MV-4-11 (cell line): ENCODE measurements at places on chromosomes 1 and 21.

GRCh38 chr1:92203105-92203504, 14.6 kb upstream of the C1orf146 start:
- DNase-seq: no peak

DNA sequence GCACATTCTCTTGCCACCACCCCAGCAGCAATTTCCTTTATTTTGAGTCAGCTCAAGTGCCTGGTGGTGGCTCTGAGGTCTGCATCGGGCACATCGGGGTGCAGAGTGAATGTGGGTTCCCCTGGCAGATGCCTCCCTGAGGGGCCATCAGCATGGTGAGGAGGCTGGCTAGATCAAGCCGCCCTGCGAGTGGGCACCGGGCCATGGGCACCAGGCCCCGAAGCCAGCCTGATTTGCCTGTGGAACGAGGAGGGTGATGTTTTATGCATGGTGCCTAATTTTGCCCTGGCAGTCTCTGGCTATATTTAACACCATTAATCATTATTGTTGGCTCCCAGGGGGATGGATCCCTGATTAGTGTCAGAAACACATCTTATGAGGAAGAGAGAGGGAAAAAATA, 36.3 kb downstream of the ACTL8 start:
- no peak for DNase-seq

DNA sequence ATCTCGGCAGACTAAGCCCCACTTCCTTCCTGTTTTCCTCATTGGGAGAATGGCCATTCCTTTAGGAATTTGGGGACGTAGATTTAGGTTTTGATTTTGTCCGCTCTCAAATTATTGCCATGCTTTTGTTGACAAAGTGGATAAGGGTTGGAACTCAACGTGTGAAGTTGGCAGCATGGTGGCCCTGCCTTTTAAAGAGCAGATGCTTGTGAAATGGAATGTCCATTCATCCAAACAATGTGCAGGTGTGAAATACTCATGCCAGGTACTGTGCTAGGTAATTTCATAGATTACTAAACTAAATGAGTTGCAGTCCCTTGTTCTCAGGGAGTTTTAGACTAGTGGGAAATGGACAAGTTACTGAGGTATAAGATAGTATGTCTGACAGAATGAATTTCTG, 75.0 kb downstream of the SPATA46 start:
- no peak for DNase-seq

GRCh38 chr1:207115269-207115668, 11.2 kb downstream of the C4BPA start:
- no peak for DNase-seq

- DNase-seq: peak; percentile 20
Measured at GRCh38 chr1:113929750-113930498, 800 bp downstream of the HIPK1 start.

DNA sequence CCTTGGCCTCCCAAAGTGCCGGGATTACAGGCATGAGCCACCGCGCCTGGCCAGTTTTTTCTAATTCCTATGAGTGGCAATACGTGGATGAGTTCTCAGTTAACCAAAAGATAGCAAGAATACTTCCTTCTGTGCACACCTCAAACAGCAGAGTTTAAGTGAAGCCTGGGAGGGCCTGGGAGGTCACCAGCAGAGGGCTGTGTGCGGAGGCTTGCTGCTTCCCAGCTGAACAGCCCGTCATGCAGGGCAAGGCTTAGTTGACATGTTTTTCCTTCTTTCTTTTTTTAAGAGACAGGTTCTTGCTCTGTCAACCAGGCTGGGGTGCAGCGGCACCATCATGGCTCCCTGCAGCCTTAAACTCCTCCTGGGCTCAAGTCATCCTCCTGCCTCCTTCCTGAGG, 17.8 kb downstream of the GNG4 start:
- DNase-seq: no peak

DNA sequence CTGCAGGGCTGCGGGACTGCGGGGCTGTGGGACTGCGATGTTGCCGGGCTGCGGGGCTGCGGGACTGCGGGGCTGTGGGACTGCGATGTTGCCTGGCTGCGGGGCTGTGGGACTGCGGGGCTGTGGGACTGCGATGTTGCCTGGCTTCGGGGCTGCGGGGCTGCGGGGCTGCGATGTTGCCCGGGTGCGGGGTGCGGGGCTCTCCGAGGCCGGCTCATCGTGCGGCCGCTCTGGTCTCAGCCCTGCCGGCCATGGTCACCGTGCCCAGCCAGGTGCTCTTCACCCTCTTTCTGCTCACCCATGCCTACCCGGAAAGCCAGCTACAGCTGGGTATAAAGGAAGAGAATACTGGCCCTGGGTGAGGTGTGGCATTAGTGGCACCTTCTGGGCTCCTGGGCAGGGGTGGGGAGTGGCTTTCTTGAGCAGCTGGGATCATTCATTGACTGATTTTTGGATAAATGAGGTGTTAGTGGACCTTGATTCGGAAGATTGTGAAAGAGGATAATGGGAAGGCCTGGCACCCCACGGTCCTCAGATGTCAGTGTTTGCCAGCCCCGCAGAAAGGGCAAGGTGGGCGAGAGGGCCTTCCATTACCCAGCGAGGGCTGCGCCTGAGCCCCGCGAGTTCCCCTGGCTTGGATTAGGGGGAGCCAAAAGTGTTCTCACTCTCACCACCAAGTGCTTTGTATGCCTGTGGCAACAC, 36.3 kb downstream of the COQ8A start:
- no peak for DNase-seq
